ENCODE measurements at places on chromosomes 1 and 21.

- DNase-seq = peak; percentile 17
Observed at GRCh38 chr1:58881471-58881994, 97.7 kb upstream of the JUN start.

GRCh38 chr1:69589799-69590198, 22.1 kb downstream of the LRRC7 start:
- DNase-seq = no peak

- no peak for DNase-seq
Observed at GRCh38 chr1:109210058-109210457, 3.7 kb upstream of the SARS1 start.

GRCh38 chr1:21933397-21934248, 3.5 kb downstream of the HSPG2 start:
- no peak for DNase-seq

DNA sequence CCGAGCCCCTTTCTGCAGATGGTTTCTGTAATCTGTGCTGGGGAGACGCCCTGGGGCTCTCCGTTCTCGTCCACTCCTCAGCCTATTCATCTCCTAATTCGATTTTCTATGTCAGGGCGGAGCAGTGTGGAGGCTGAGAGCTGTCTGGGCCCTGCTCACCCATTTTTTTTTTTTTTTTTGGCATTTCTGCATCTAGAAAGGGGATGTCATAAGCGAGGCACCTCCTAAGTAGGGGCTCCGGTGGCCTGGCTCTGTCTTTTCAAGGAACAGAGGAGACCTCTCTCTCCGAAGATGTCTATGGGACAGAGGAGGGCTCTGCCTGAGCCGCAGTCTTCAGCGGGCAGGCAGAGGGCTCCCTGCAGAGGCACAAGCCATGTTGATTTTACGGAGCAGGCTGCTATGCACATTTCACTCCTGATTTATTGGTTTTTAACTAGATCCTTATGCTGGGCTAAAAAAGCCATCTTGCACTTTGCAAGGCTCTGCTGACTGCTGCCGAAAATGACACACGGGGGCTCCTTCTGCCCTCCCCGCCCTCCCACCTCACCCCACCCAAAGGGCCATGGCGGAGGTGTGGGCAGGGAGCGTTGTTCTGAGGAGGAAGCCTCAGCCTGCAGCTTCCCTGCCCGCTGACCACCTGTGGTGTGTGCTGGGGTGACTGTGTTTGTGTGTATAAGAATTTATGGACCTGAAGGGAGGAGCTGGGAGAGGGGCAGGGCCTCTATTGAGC, 71.0 kb downstream of the FOXD2 start:
- no peak for DNase-seq
